ENCODE measurements at places on chromosomes 4 and X. TPM values are rescaled to one million over a fixed set of nuclear protein-coding genes. Genes with fewer than 3 reads are reported as not detected.

DNA sequence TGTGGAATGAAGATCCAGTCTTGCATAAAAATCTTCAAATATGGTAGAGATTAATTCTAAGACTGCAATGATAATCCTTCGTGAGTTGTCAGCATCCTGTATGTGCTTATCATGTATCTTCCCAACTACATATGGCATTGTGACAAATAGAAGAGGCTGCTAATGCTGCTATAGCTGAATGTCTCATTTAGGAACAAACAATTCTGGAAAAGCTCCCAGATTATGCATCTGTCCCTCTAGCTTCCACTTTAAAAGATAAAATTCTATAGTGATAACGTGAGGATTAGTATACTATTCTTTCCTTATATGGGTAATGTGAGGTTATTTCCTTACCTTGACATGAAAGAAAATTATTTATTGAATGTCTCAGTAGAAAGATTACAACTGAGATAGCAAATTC, 930.9 kb downstream of the DMD start:
- DNase-seq = no peak

DNA sequence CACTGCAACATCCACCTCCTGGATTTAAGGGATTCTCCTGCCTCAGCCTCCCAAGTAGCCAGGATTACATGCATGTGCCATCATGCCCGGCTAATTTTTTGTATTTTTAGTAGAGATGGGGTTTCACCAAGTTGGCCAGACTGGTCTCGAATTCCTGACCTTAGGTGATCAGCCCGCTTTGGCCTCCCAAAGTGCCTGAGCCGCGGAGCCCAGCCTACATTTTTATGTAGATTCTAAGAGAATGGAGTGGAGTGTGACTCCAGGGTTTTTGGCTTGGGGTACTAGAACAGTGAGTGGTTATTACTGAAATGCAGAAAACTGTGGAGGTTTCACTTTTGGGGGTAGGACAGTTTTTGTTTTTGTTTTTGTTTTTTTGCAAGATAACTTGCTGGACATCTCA, 806.0 kb downstream of the ADGRL3 start:
- DNase-seq = no peak

DNA sequence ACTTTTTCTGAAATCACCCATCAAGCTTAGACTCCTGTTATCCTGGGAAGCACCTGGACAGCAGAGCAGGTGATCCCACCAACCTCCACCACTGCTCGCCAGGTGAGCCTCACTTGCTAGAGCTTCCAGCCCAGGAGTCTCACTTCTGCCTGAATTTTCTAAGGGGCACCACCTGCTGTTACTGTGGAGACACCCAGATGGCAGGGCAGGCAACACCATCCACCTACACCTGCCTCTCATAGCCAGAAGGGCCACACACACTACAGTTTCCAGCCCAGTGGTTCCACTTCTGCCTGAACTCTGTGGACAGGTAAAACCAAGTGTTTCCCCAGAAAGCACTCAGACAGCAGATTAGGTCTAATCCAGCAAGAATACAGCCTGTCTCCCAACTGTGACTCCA, 262.0 kb downstream of the ARAP2 start:
- DNase-seq = no peak

DNA sequence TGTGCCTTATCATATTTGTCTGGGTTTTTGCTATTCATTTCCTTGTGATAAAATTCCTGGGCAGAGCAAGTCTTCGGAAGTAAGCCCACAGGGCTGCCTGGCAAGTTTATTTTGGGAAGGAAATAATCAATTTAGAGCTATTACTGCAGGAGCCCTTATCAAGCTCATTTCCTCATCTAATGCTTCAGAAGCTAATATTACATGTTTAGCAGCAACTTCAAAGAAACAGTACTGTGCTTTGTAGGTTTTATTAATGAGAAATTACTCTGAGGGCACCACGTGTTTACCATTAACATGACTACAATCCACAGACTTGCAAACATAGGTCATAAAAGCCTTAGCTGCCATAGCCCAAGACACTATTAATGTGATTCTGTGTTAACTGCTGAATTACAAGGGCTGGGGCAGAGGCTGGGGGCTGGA, 540.0 kb downstream of the SPRY1 start:
- DNase-seq = no peak

- DNase-seq = no peak
Measured at GRCh38 chr4:168871632-168872031, 138.4 kb downstream of the CBR4 start.

DNA sequence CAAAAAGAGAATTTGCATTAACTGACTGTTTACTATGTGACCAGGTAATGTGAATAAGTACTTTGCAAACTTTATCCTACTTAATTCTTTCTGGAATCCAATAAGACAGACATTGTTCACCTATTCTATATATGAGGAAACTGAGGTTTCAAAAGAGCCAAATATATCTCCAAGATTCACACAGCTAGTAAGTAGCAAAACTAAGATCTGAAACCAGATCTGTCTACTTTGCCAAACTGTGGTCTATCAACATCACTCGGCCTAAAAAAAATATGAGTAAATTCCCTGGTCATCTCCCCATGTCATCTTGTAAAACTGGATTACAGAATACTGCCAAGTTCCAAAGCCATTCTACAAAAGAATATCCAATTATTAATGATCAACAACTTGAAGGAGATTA, 52.8 kb downstream of the ANAPC10 start:
- peak; percentile 38 for DNase-seq

DNA sequence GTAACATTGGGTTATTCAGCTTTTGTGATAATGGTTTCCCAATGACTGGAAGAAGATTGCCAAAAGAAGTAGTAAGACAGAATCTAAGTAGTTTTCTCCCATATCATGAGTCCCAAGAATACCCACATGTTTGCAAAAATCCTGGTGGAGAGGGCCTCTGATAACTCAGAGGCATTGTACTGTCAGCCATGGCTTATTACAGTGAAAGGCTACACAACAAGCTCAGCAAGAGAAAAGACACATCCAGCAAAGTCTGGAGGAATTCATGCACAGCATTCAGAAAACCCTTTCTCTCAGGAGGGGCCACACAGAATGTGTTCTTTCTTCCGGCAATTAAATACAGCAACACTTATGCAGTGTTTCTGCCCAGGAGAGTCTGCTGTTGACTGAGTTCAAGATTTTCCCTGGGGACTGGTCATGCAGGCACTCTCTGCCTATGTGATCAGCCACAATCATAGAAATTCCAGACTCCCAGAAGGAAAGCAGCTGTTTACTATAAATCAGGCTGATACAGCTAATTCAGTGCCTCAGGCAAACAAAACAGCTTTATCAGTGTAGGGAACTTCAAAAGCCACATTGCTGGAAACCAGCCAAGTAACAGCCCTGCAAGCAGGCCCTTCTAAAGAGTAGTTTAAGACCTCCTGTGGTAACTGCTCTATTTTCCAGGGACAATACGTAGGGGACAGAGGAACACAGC, 937.1 kb downstream of the CCSER1 start:
- DNase-seq = peak; percentile 98

- DNase-seq = no peak
Measured at GRCh38 chr4:38606587-38606905, 57.5 kb upstream of the KLF3 start.

- DNase-seq = no peak
Measured at GRCh38 chr4:9980898-9981297, 40.4 kb downstream of the SLC2A9 start.

DNA sequence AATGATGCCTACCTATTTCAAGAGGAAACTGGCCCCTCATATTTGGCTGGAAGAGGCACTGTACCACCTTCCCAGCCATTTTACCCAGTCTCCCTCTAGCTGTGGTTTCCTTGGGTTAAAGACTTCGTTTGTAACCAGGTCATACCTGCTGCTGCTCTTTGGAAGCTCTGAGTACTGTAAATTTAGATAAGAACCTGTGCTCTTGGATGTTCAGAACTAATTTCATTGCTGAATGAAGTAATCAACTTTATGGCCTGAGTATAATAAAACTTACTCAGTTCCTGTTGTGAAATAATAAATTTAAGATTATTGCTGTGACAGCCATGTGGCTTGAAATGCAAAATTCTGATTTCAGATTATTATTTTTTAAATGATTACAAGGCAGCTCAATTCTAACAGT, 12.2 kb downstream of the MTTP start:
- DNase-seq = no peak

- DNase-seq = peak; percentile 15
Measured at GRCh38 chrX:136577552-136577951, 45.5 kb downstream of the VGLL1 start.

DNA sequence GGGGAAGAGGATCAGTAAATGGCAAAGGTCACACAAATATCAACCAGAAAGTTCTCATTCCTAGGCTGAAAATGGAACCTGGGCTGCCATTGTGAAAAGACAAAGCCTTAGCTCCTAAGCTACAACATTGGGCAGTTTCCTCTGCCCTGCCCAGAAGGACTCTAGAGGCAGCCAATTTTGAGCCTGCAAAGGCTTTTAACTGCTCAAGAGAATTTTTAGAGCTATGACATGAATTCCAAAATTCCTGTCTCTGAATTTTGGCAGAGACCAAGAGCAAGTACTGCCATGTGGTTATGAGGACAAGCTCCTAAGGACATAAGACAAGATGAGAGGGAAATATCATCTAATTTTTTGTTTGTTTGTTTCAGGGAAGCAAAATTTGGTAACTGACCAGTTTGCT, 29.6 kb upstream of the IGFBP7 start:
- DNase-seq = no peak

- peak; percentile 3 for DNase-seq
Measured at GRCh38 chrX:71489540-71489939, 43.4 kb upstream of the OGT start.

DNA sequence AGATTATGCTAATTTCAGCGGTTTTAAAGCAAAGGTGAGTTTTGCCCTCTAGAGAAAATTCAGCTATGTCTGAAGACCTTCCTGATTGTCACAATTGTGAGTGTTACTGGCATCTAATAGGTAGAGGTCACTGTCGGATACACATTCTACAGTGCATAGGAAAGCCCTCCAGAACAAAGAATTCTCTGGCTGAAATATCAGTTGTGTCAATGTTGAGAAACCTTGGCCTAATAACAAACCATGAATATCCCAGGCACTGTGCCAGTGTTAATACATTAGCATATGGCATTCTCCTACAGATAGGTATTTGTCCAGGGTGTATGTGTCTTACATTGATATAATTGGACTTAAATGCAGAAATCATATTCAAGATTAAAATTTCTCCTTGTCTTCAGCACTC, 294.3 kb downstream of the FSTL5 start:
- DNase-seq = no peak

DNA sequence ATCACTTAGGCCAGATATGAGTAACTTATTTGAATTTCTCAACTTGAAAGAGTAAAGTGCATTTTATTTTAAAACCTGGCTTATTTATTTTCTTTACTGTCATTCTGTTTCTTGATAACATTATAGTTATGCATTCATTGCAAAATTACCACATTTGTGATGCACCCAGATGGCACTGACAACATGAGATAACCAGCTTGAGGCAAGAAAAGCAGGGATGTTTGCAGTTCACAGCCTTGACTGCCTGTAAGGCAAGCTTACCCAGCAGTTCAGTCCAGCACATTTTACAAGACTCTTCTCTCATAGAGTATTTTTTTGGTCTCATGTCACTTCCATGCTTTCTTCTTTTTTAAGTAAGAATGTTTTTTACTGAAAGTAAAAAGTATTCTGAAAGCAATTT, 25.3 kb upstream of the EPGN start:
- no peak for DNase-seq

The SSX2B gene
- total RNA-seq = not detected

The UGT2B11 gene
- not detected for total RNA-seq

The DDX53 gene
- not detected for total RNA-seq

The MID1 gene
- 11.8 TPM for total RNA-seq

The DCLK2 gene
- total RNA-seq = 2.9 TPM

The KCND1 gene
- 0.32 TPM for total RNA-seq

The PAGE5 gene
- not detected for total RNA-seq

The SHROOM3 gene
- total RNA-seq = 0.46 TPM

Data from LHCN-M2 (cell line).